ENCODE measurements at places on chromosomes 7 and 10.

GRCh38 chr7:27377988-27378387 is 135.4 kb downstream of the EVX1 start:
- no peak for DNase-seq

- DNase-seq: no peak
Measured at GRCh38 chr7:116616555-116617059, 55.4 kb upstream of the MET start.

DNA sequence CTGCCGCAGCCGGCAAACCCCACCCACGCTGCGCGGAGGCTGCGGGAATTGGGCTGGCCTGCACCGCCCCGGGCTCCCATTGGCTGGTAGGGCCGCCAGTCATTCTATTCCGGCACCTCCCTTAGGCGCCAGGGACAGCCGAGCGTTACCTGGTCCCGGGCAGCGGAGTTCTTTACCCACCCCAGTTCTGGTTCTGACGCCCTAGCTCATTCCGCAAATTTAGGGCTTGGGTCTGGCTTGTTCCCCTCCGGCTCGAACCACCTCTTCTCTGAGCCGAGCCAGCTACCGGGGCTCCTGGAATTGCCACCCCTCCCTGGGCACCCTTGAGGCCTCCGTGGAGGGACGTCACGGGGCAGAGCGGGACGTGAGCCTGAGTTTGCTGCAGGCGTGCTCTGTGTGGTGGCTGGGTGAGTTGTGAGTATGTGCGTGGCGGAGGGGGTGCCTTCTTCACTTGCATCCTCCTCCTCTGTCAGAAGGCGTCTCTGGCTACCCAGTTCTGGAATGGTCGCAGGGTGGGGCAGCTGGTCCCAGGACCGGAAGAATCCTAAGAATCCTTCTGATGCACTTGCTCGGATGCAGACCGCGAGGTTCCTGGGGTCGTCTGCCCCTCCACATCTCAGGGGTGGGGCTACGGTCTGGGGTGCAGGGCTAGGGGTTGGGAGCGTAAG is at the start of the genes PDZD7 and SFXN3:
Gene PDZD7 (minus strand): TSS at position 2 of the 668 bp plus-strand sequence. CDS start 910 bp downstream, outside the sequence.
Gene SFXN3 (plus strand): TSS at position 107 of the 668 bp plus-strand sequence. CDS start 3,461 bp downstream, outside the sequence.
- DNase-seq: peak; percentile 98

GRCh38 chr10:6743291-6743849 is 163.3 kb upstream of the PRKCQ start:
- no peak for DNase-seq

GRCh38 chr7:422886-423225 is 96.8 kb downstream of the PDGFA start:
- DNase-seq: no peak

DNA sequence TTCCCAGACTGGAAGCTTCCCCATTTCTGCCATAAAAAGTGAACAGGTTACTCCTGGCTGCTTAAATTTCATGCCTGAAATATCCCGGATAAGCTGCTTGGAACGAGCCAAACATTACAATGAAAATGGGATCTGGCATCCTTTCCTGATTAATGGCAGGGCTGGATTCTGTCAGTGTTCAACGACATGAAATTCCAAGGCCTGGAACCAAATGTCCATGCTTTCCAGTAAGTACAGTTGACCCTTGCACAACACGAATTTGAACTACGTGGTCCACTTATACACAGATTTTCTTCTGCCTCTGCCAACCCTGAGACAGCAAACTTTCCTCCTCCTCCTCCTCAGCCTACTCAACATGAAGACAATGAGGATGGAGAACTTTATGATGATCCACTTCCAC is 65.4 kb downstream of the SGMS1 start:
- DNase-seq: no peak

DNA sequence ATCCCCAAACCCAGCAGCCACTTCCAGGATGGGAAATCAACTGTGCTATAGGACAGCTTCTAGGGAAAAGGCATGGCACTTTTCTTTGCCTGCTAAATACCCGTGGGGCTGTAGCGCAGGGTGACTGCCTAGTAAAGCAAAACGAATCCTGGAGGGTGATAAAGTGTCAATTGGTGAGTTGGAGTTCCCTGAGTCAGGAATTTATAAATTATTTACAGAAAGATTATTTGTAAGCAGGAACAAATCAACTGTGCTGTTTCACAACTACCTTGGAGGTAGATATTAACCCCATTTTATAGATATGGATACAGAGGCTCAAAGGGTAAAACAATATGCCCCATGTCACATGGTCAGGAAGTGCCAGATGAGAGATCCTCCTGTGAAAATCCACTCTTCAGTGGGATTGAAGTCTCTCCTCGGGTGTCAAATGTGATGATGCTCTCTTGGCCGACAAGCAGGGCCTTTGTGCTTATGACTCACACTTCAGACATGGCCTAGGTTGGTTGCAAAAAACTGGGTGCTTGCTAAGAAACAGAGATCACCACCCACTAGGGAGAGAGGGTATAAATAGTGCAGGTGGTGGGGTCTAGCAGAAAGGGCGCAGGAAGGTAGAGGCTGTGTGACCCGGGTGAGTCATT is 383.2 kb upstream of the ZMIZ1 start:
- DNase-seq: no peak

DNA sequence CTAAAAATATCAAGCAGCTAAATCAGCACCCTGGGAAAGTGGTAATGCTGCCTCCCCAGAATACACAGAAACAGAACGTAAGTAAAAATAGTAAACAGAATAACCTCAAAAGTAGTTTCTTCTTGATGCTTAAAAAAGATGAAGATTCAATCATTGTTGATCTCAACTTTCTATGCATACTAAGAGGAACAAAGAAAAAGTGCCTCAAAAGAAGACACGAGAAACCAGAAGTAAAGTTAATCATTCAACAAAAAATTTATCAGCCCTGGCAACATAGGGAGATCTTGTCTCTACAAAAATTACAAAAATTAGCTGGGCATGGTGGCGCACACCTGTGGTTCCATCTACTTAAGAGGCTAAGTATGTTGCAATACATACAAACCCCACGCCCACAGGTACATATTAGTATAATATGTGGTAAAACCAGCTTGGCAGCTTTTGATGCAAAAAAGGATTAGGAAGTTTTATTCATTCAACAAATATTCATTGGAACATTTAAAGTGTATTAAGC is 153.7 kb downstream of the NRBF2 start:
- no peak for DNase-seq

- no peak for DNase-seq
Measured at GRCh38 chr10:17497446-17498030, 43.1 kb upstream of the ST8SIA6 start.

DNA sequence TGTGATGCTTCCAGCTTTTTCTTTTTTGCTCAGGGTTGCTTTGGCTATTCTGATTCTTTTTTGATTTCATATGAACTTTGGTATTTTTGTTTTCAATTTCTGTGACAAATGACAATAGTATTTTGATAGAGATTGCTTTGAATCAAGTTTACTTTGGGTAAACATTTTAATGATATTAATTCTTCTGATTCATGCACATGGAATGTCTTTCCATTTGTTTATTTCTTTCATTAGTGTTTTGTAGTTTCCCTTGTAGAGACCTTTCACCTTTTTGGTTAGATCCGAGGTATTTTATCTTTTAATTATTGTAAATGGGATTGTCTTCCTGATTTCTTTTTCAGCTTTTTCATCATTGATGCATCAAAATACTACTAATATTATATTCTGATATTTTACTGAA is 93.2 kb downstream of the LANCL2 start:
- DNase-seq: no peak

GRCh38 chr7:100130608-100131453 is 4.1 kb downstream of the MBLAC1 start:
- DNase-seq: peak; percentile 89

DNA sequence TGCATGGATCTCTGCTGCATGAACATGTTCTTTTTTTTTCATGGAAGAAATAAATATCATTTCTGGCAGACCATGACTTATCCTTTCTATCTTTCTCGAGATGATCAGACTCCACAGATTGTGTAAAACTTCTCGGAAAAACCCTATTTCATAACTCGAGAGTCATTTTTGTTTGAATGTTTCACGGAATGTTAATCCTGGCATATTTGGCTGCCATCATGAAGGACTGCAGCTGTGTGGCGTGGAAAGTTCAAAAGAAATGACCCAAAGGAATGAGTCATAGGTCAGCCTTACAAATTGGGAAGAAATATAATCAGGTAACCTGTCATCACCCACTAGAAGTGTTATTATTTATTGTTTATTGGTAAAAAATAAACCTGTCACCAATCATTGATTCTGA is 566.8 kb downstream of the SDK1 start:
- DNase-seq: no peak

DNA sequence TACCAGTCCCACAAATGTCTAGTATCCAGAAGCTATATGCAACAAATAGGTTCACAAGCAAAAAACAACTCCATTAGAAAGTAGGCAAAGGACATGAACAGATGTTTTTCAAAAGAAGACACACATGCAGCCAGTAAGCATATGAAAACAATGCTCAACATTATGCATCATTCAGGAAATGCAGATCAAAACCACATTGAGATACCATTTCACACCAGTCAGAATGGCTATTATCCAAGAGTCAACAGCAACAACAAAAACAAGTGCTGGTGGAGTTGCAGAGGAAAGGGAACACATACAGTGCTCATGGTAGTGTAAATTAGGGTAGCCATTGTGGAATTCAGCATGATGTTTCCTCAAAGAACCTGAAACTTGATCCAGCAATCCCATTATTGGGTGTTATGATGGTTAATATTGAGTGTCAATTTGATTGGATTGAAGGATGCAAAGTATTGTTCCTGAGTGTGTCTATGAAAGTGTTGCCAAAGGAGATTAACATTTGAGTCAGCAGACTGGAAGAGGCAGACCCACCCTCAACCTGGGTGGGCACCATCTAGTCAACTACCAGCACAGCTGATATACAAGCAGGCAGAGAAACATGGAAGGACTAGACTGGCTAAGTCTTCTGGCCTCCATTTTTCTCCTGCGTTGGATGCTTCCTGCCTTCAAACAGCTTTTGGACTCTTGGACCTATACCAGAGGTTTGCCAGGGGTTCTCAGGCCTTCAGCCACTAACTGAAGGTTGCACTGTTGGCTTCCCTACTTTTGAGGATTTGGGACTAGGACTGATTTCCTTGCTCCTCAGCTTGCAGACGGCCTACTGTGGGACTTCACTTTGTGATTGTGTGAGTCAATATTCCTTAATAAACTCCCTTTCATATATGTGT is 218.4 kb upstream of the SEMA3D start:
- no peak for DNase-seq

All from stimulated activated CD4-positive, alpha-beta T cell treated with anti-CD3 and anti-CD28 coated beads, Interleukin-2, amount 100 ng/mL, for 24 hours (primary cell).